ENCODE measurements at places on chromosomes 5 and 9.

DNA sequence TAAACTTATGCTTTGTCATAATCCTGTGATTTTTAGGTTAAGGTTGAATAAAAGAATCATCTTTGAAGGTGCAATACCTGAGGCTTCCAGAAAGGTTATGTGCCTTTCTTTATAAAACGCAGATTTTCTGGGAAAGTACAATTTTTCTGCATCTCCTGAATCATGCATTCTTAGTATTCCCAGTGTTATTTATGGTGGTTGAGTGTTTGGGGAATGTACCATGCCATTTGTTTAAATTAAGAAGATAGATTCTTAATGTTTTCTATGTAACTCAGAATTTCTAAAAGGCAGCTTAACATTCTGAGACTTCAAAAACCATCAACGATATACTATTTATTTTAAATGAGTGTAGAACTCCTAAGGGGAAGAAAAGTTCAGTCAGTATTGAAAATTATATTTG, 108.1 kb upstream of the FBN2 start:
- DNase-seq, result no peak

- DNase-seq, result no peak
Observed at GRCh38 chr9:120893611-120894307, 16.8 kb upstream of the PHF19 start.

DNA sequence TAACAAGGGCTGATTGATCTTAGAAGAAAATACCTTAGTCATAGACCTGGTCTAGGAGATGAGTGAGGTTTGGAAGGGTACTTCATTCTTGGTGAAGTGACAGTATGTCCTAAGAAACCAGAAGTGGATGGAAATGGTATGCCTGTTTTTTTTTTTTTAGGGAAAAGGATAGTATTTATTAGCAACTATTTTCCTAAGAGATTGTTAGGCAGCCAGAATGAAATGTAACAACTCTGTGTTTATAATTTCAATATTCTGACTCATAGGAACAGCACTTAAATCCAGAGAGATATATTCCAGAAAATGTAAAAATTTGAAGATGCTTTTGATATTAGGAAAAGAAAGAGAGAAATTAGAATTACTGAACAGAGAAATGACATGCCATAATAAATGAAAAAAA, 21.2 kb upstream of the ARL14EPL start:
- no peak for DNase-seq

GRCh38 chr5:145237843-145238242, 597.3 kb downstream of the PRELID2 start:
- DNase-seq, result peak; percentile 9

DNA sequence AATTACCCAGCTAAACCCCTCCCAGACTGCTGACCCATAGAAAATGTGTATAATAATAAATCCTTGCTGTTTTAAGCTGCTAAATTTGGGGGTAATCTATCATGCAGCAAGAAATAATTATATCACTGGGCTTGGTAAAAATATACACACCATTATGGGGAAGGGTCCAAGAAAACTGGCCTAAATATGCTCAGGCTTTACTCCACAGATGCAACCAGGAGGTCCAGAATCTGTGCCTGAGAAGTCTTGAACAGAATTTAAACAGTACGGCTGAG, 102.5 kb upstream of the SLC44A1 start:
- DNase-seq, result no peak

DNA sequence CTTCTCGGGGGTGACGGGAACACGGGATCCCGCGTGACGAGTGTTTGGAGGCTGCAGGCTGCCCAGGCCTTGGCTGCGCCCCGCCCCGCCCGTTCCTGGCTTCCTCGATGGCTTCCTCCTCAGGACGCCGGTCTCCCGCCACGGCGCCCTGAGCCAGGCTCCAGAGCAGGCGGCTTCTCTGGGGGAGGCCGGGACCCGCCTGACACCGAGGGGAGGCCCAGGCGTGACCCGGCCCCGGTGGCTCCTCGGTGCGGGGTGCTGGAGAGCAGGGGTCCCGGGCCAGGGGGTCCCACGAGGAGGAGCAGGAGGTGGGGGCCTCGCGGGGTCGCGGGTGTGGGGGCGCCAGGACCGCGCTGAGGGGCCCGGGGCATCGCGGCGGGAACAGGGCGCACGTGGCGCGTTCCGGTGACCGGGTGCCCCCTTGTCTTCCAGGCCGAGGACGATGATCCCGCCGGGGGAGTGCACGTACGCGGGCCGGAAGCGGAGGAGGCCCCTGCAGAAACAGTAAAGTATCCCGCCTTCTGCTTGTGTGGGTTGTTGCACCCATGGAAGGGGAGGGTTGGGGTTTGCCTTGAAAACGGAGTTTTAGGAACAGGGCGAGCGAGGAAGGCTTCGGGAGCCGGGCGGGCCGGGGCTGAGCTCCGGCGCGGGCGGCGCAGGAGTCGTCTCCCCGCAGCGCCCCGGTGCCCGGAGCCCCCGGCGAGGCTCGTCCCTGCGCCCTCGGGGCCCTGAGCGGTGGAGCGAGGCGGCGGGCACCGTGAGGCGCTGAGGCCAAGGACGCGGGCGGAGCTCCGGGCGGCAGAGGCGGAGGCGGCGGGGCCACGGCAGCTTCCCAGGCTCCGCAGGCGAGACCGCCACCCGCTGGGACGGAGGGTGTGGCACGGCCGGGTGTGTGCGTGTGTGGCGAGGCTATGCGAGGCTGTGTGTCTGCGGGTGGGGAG, 22.2 kb downstream of the AHRR start:
- no peak for DNase-seq

GRCh38 chr5:168822745-168823281, 243.6 kb upstream of the PANK3 start:
- no peak for DNase-seq

GRCh38 chr5:165497707-165498106, 1992.3 kb downstream of the MAT2B start:
- DNase-seq, result no peak

DNA sequence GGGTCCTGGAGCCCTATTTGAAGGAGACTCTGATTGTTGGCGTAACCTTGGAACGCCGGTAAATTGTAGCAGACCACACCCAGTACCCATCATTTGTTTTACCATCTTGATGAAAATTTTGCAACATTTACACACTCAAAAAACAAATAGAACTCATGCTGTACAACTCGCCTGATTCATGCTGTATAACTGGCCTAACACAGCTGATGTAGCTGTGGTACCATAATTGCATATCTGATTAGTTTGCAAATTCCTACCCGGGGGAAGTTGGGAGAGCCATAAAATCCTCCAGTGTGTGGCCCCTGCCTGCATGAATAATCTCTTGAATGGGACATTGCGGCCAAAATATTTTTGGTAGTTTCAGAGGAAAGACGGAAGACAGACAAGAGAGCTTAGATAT, 9.7 kb downstream of the NIPAL4 start:
- no peak for DNase-seq

DNA sequence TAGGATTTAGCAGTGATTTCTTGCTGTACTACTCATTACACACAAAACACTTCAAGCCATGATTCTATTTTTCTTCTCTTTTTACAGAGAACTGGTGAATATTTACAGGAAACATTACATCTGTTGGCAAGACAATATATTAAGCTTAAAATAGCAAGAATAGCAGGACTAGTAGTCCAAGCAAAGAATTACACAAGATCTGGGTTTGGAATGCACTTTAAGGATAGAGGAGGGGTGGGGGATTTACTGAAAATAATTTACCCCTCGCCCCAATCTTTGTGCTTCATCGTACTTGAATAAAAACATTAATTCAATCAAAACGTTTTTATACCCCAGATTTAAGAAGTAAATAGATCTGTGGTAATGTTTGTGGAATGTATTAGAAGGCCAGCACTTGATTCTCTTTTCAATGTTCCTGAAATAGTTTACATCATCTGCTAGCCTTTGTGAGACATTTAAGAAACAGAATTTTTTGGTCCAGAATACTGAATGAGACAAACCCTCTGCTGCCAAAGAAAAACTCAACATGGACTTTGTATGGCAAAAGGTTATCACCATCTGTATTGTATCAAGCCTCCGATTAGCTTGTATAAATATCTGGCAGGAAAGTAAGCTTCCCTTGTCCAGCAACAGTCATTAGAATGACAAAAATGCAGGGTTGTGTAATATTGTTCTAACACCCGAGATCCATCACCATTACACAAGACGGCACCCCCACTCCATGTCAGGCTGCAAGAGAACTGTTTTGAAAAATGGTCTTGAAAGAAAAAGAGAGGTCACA, 23.8 kb downstream of the SVEP1 start:
- peak; percentile 45 for DNase-seq

GRCh38 chr9:127447416-127448111, 3.6 kb downstream of the RPL12 start:
- DNase-seq, result no peak

DNA sequence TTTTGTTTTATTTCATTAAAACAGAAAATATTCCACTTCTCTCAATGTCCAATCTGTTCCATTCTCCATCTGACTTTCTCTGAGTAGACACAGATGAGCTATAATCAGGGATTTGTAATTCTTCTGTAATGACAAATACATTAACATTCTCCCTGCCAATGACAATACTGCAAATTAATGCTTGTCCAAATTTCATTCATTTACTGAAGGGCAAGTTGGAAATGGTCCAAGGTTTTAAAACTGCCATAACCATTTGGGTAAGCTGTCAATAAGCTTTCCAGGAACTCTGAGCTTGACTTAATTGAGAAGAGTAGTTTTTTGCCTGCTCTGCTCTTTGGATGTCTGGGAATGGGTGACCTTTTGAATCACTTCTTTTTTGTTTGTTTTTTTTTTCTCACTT, 253.5 kb downstream of the DMRTA1 start:
- no peak for DNase-seq

DNA sequence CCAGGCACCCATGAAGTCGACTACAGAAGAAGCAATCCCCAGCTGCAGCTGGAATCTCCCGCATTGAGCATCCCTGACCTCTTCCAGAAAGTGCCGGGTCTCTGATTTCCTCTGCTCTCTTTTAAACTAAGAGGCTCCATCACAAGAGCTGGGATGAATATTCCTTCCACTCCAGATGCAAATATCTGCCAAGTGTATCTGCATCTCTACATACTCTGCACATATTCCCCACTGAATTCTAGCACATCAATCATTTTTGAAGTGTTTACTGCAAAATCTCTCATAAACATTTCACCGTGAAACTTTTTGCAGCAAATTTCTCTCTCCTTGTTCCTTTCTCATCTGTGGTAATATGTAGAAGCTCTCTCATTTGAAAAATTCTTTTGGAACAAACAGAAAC, 161.5 kb downstream of the GABRB2 start:
- DNase-seq, result no peak

- DNase-seq, result peak; percentile 89
Observed at GRCh38 chr9:76415731-76416130, 21.5 kb upstream of the RFK start.

- no peak for DNase-seq
Observed at GRCh38 chr5:112870966-112871365, 9.9 kb downstream of the SRP19 start.

DNA sequence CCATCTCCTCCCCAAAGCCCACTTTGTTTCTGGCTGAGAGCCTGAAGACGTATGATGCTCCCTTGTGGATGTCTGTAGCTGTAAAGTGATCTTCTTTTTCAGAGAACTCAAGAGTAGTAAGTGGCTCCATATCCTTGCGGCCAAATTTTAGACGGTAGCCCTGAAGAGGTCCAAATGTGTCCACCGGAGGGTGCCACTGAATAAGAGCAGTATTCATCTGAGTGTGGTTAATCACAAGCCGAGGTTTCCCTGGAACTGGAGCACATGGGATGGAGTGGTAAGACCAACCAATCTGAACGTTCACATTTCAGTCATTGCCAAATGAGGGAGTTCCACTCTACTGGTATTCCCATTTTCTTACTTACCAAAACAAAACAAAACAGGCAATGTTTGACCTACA, 686.5 kb upstream of the DMAC1 start:
- DNase-seq, result peak; percentile 6

- no peak for DNase-seq
Observed at GRCh38 chr9:75504721-75505120, 385.8 kb upstream of the PCSK5 start.

- DNase-seq, result no peak
Observed at GRCh38 chr9:124351672-124352468, 63.4 kb downstream of the PSMB7 start.

DNA sequence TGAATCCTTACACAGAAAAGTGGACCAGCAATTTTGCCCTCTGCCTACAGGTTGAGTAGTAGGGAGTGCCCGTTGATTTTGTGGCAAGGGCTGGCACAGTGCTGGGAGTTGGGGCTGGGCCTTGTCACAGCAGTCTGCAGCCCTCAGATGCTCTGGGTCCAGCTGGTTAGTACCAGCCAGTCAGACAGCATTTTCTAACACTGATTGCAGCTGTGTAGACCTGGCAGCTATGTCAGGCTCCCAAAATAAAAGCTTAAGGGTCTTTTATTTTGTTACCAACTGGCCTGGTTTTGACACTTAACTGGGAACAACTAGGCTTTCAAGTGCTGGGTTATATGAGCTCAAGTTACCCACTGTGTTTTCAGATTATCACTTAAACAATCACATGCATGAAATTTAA, 57.7 kb downstream of the MAT2B start:
- DNase-seq, result no peak

DNA sequence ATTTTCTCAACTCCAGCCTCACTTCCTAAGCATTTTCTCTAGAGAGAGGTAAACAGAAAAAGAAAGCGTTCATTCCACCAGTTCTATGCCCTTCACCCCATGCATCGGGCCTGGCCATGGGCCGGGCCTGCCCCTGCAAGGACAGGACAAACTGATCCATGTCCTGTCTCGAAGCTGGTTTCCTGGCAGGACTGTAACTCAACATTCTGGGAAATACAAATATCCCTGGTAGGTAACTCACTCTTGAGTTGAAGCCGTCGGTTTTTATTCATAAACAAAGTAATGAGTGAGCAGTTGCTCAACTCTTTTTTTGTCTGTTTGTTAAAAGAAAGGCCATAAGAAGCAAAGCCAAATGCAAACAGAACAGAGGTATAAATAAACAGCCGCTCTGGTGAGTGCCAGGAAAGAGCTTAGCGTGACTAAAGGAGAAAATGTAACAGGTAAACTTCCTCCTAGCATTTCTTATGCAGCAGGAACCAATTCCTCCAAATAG, 64.4 kb upstream of the DNAH5 start:
- no peak for DNase-seq

DNA sequence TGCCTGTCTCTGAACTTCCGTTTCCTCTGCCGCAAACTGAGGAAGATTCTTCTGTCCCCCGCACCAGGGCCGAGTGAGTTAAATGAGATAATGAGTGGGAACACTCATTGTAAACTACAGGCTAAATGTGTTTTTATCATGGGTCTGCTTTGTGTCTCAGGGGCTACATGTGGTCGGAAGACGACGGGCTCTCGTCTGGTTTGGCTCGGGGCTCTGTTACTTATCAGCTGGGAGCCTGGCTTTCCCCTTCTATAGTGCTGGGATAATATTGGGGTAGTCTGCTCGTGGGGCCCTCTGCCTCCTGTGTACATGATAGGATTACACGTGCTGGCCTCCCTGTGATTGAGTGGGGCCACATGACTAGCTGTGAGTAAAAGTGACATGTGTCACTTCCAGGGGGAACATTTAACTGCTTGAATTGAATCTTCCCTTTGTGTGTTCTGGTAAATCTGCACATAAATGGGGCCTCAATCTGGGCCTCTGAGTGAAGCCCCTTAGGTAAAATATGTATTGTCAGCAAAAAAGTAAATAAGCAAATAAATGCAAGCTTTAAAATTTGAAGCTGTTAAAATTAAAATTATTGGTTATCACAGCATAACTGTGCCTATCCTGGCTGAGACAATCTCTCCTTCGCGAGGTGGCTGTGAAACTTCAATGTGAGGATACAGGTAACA, 86.9 kb upstream of the SH3PXD2B start:
- no peak for DNase-seq

All from astrocyte of the cerebellum (primary cell).